ENCODE measurements at places on chromosomes 2 and 18. TPM values are rescaled to one million over a fixed set of nuclear protein-coding genes. Genes with fewer than 3 reads are reported as not detected.

GALNT1 gene
- 78.1 TPM for total RNA-seq

ANKRD53 gene
- not detected for total RNA-seq

FNDC4 gene
- 4.0 TPM for total RNA-seq

FHL2 gene
- total RNA-seq, result 64.2 TPM

UPP2 gene
- total RNA-seq, result not detected
